Thyroid gland (tissue), 4 donors: ENCODE measurements at places on chromosomes 1 and 21.

DNA sequence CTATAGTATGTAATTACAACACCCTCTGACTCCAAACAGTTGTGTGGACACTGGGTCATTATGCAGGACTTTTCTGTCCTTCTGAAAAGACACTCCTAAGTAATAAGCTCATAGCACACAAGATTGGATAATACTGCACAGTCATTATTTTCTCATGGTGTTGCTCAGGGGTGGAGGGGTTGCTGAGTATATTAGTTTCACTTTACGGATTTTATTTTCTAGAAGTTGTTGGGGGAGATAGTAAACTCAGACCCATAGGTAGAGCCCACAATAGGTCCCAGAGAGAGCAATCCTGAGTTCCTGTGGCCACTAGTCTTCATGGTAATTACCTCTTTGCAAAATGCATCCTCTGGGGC, 53.4 kb downstream of the DUSP10 start:
- H3K27me3 ChIP-seq: no peaks in the 10 kb centered on the region
- H3K36me3 ChIP-seq: no peaks in the 10 kb centered on the region
- no peak overlapping the region for H3K27ac ChIP-seq
- no peak overlapping the region for H3K4me3 ChIP-seq
- H3K4me1 ChIP-seq: no peaks in the 10 kb centered on the region

GRCh38 chr1:48196237-48196636, 26.3 kb upstream of the SLC5A9 start:
- H3K27ac ChIP-seq: no peak overlapping the region
- no peaks in the 10 kb centered on the region for H3K4me1 ChIP-seq
- H3K27me3 ChIP-seq: no peaks in the 10 kb centered on the region
- H3K4me3 ChIP-seq: no peak overlapping the region
- no peaks in the 10 kb centered on the region for H3K36me3 ChIP-seq

DNA sequence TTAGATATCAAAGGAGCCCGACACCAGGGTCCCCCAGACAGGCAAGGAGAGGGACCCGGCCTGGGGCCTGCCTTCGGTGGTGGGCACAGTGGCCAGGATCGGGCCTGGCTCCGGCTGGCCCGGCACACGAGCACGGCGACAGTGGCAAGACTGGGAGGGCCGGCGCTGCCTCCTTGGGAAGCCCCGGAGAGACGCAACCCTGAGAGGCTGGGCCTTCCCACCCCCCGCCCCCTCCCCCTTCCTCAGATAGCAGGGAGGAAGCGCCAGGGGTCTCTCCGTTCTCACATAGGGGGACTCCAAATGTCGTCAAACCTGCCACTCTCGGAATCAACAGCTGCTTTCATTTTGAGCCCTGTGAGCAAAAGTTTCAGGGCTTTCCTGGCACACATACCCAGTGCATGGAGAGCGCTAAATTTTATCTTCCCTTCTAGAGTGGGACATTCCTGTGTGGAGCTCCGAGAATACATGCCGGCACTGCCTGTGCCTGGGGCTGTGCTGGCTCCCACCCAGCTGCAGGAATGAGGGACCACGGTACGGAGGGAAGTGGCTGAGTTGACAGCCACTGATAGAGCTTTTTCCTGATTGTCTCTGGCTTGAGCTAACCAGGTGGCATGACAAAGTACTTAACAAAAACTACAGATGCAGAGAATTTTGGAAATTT, 62.4 kb downstream of the CD247 start:
- H3K36me3 ChIP-seq: no peaks in the 10 kb centered on the region

DNA sequence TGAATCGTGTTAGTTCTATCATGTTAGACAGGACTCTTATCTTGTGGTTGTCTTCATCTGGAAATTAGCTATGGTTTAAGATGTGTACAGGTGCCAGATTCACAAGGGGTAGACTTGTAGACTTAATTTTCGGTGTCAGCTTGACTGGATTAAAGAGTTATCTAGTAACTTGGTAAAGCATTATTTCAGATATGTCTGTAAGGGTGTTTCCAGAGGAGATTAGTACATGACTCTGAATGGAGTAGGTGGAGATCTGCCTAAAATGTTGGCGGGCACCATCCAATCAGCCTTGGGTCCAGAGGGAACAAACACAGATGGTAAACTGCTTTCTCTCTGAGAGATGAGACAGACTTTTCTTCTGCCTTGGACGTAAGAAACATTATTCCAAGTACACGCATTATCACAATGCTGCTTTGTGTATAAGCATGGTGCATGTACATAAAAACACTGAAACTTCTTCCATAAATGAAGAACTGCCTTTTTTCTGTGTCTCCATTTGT, 434.6 kb downstream of the SMYD3 start:
- peaks cover 11% of the 10 kb centered on the region for H3K4me1 ChIP-seq
- H3K36me3 ChIP-seq: no peaks in the 10 kb centered on the region
- no peak for DNase-seq
- no peak overlapping the region for H3K27ac ChIP-seq
- H3K4me3 ChIP-seq: no peak overlapping the region
- no peaks in the 10 kb centered on the region for H3K27me3 ChIP-seq

DNA sequence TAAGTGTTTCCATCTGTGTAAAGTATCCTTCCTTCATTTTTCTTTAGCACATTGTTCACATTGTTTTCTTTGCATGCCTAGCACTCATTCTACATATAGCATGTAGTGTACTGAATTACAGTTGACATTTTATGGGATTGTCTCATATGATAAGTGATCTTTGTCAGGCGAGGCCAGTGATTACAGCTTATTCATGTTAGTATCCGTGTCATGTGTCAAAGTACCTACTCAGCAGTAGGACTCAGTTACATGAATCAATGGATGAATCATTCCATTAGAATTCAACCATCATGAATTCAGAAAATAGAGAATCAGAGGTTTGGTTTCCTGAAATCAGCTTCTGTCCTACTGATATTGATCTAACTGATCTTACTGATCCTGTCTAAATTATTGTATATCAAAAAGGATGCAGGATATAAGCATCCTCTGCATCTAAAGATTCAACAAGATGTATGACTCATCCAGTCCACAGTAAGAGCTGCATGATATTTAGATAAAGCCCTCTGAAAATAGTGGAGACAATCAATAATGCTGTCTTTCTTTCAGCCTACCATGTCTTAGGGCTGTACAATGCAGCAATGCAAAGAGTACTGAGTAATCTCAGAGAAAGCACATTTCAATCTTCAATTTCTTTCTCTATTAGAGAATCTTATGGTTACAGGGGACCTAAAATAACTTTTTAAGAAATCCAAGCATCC, 20.7 kb upstream of the HRNR start:
- no peaks in the 10 kb centered on the region for H3K36me3 ChIP-seq
- no peak overlapping the region for H3K4me3 ChIP-seq
- H3K27ac ChIP-seq: no peak overlapping the region
- DNase-seq: no peak

- H3K4me3 ChIP-seq: no peak overlapping the region
- H3K27me3 ChIP-seq: no peaks in the 10 kb centered on the region
- DNase-seq: no peak
- H3K36me3 ChIP-seq: no peaks in the 10 kb centered on the region
- peaks cover 27% of the 10 kb centered on the region for H3K4me1 ChIP-seq
- peak overlapping the region; percentile 80 for H3K27ac ChIP-seq
Observed at GRCh38 chr21:41581592-41582228, 73.8 kb upstream of the TMPRSS2 start.

DNA sequence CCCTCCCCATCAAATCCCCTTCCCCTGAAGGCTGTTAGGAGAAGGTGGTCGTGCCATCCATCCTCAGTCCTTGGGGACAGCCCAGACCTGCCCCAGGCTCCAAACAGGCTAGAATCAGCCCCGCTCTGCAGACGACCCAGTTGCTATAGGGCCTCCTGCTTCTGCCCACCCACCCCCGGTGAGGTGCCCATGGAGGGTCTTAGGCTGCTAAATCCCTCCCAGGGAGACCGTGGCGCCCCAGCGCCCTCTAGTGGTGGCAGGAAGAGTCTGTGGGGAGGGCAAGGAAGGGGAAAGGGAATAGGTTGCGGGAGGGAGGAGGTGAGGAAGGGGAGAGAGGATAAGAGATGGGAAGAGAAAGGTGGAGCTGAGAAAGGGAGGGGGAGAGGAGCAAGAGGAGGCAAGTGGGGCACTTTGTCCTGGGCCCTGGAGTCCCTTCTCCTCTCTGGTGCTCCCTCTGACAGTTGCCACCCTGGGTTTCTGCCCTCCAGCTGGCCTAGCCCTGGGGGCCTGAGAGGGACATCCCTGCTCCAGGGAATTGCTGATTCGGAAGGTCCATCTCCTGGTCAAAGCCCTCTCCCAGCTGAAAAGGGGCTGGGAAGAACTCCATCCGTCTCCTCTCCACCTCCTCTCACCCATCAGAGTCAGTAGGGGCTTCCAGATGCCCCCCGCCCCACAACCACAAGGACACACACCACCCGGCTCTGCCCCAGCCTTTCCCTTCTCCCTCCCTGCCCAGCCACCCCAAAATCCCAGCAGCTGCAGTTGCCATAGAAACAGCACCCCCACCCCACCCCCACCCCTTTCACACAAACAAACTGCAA, 55.4 kb downstream of the CAMK2N1 start:
- H3K36me3 ChIP-seq: no peaks in the 10 kb centered on the region
- no peak overlapping the region for H3K4me3 ChIP-seq
- no peak overlapping the region for H3K27ac ChIP-seq
- DNase-seq: peak; percentile 7
- no peaks in the 10 kb centered on the region for H3K4me1 ChIP-seq
- no peaks in the 10 kb centered on the region for H3K27me3 ChIP-seq

DNA sequence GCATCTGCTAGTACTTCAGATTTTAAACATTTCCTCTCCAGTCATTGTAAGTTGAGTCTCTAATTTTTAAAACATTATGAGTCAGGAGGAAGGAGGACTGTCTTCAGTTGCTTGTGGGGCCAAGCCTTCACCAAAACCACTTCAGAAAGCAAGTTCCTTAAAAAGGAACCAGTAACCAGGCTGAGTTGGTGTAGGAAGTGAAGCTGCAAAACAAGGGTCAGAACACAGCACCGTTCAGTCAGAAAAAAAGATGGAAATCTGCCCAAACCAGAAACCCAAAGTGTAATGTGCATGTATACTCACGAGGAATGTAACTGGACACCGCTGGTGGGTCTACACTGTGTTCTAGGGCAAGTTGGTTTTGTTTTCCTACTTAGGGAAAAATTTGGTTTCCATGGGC, 402.1 kb downstream of the SETD4 start:
- H3K4me1 ChIP-seq: no peaks in the 10 kb centered on the region
- no peaks in the 10 kb centered on the region for H3K27me3 ChIP-seq
- no peak overlapping the region for H3K27ac ChIP-seq
- DNase-seq: peak; percentile 8

GRCh38 chr1:41925712-41926111, 7.0 kb upstream of the HIVEP3 start:
- no peaks in the 10 kb centered on the region for H3K36me3 ChIP-seq
- no peak overlapping the region for H3K27ac ChIP-seq
- DNase-seq: no peak
- H3K4me3 ChIP-seq: no peak overlapping the region
- no peaks in the 10 kb centered on the region for H3K27me3 ChIP-seq

GRCh38 chr21:36806103-36806502, 107.2 kb downstream of the SIM2 start:
- H3K4me3 ChIP-seq: no peak overlapping the region
- DNase-seq: no peak
- no peaks in the 10 kb centered on the region for H3K4me1 ChIP-seq
- H3K27ac ChIP-seq: no peak overlapping the region

DNA sequence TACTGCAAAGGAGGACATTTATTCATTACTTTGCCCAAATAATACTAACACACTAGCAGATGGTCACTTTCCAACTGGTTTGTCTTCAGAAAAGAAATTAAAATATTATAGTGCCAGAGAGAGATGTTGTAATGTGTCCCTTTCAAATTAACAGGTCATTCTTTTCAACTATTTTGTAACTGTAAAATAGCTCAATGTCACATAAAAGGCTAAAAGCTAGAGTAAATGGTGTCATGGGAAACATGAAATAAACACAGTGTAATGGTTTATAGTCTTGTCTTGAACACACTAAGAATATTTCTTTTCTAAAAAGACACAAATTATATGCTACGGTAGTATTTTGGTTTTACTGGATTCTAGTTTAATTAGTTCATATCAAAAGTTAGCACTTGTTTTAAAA, 77.8 kb downstream of the ADGRL2 start:
- peak overlapping the region; percentile 85 for H3K27ac ChIP-seq
- no peaks in the 10 kb centered on the region for H3K27me3 ChIP-seq
- H3K36me3 ChIP-seq: no peaks in the 10 kb centered on the region
- peaks cover 71% of the 10 kb centered on the region for H3K4me1 ChIP-seq

- H3K4me3 ChIP-seq: no peak overlapping the region
- no peaks in the 10 kb centered on the region for H3K27me3 ChIP-seq
- no peak for DNase-seq
- no peak overlapping the region for H3K27ac ChIP-seq
- H3K4me1 ChIP-seq: no peaks in the 10 kb centered on the region
- no peaks in the 10 kb centered on the region for H3K36me3 ChIP-seq
Observed at GRCh38 chr1:189356206-189356605, 1121.5 kb downstream of the BRINP3 start.

DNA sequence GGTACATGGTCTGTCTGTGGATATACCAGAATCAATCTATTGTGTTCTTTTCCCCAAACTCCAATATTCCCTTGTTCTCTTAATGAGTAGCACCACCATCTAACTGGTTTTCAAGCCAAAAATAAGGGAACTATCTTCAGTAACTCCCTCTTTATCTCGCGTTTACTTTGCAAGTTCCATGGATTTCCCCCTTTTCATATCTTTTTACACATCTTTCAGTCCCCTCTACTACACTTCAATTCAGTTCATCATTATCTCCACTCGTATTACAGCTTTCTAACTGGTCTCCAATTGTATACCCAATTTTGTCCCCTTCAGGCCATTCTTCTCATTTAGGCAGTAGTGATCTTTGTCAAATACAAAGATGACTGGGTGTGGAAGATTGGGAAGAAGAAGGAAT, 4.1 kb upstream of the TMCO1 start:
- no peak overlapping the region for H3K4me3 ChIP-seq
- H3K27me3 ChIP-seq: no peaks in the 10 kb centered on the region
- H3K36me3 ChIP-seq: no peaks in the 10 kb centered on the region
